ENCODE measurements at places on chromosomes 1 and 21.
A peak's percentile ranks its signal among the peaks of the same experiment; 100 is the strongest.

DNA sequence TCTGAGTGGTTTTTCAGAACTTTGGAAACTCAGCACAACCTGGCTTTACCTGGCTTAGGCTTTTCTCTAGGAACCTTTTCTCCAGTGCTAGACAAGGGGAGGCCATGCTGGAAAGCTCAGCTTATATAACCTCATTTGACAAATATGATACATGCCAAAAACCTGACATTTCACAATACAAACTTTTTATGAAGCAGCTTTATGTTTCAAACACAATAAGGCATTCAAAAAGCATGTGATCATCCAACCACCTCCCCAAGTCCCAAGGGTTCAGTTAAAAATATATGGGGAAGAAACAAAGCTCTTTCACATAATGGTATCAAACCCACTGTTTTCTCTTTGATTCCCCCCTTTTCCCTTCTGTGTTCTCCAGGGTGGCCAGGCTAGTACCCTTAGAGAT is 63.7 kb downstream of the ZC3H11B start:
- no peak for DNase-seq

GRCh38 chr1:156146020-156146768 is 7.2 kb upstream of the SEMA4A start:
- DNase-seq, result peak; percentile 75

DNA sequence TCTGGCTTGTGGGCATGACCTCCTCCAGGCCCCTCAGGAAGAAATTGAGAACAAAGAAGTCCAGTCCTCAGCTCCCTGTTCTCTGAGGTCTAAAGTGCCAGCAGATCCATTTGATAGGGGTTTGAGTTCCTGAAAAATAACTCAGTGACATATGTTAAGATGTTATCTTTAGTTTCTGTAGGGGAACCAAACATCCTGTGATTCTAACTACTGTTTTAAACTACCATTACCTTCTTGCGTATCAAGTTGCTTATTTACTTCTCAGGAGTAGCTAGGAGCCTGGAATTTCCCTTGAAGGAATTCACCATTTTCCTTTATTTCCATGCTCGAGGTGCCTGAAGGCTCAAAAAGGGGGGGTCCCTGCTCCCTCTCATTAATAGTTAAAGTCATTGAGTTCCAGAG is 18.8 kb upstream of the LIN9 start:
- DNase-seq, result no peak

DNA sequence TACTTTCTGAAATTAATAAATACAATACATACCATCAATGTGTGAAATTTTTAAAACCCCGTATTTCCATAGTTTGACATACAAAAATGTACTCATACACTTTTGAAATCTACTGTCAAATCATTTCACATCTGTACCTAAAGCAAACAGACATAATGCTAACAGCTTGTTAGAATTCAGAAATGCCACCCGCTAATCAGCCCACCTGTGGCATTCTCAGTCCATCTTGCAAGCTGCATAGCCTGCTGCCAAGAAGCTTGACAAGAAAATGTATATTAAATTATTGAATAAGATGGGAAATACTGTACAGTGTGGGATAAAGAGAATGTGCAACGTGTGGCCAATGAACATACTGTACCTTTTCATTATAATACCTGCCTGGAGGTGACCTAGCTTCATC is 55.1 kb downstream of the ZBTB18 start:
- no peak for DNase-seq

- no peak for DNase-seq
Measured at GRCh38 chr1:85838238-85838637, 130.0 kb upstream of the ZNHIT6 start.

DNA sequence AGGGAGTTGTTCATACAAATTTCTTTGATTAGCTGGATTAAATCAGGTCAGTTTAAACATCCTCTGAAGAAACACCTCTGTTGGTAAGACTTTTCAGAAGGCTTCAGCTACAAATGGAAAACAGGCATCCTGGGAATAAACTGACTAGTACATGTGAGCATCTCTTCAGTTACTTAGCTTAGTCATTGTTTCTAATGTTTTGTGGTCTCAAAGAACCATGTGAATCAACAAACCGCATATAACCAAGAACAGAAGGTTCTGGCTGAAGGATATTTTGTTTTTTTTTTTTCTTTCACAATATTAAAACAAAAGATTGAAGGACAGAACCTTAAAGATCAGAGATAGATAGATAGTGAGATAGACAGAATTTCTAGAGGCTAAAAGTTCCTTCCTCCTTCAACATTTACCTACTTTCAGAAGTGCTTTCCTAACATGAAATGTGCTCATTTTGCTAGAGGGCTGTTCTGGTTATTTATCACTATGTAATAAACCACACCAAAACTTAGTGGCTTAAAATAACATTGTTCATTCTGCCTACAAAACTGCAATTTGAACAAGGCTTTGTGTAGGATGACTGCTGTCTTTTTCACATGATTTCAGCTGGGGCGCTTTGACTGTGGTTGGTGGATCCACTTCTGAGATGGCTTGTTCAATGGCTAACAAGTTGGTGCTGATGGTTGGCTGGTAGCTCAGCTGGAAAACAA is 119.8 kb upstream of the PTGFR start:
- no peak for DNase-seq

DNA sequence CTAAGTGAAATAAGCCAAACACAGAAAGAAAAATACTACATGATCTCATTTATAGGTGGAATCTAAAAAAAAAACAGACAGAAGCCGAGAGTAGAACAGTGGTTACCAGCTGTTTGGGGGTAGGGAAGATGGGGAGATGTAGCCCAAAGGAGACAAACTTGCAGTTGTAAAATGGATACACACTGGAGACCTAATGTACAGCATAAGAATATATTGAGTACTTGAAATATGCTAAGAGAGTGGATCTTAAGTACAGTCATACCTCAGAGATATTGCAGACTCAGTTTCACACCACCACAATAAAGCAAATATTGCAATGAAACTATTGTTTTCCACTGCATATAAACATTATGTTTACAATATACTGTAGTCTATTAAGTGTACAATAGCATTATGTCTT is 316.7 kb downstream of the LRRC40 start:
- DNase-seq, result no peak

- DNase-seq, result no peak
Measured at GRCh38 chr21:35226968-35227744, 178.1 kb upstream of the RUNX1 start.

GRCh38 chr21:14707511-14708020 is 161.5 kb upstream of the SAMSN1 start:
- DNase-seq, result no peak

GRCh38 chr1:226061841-226062557 is 517 bp upstream of the H3-3A start:
- DNase-seq, result no peak

DNA sequence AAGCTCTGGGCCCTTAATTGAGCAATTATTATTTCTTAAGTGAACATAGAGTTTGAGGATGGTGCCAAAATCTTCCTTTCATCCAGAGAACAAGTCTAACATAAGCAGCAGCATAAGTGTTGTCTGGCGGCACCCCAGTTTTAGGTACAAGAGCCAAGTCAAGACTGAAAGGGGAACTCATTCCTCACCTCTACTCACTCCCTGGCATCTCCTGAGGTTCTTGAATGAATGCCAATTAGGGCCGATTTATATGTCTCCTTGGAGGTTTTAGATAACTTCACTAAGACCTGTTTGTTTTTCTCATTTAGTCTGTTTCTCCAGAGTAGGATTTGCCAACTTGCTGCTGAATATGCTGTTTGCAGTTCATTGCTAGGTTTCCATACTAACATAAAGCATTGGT is 42.6 kb upstream of the ADGRL2 start:
- no peak for DNase-seq

DNA sequence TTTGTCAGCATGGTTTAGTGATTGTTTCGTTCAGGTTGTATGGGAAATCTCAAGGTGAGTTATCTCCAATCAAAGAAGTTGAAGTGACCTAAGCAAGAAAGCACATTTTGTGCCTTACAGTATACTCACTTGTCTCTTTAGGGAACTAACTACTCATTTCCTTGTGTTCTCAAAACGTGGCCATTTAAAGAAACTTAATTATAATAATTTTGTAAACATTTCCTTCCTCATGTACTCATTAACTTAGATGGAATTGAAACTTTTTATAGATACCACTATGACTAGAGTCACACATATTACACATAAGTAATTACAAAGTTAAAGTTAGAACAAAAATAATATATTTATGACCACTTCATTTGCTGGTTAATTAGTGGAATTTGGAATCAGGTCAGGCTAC is 552.6 kb downstream of the MRPL39 start:
- DNase-seq, result no peak

GRCh38 chr1:8428441-8428840 is 110.5 kb downstream of the SLC45A1 start:
- no peak for DNase-seq

DNA sequence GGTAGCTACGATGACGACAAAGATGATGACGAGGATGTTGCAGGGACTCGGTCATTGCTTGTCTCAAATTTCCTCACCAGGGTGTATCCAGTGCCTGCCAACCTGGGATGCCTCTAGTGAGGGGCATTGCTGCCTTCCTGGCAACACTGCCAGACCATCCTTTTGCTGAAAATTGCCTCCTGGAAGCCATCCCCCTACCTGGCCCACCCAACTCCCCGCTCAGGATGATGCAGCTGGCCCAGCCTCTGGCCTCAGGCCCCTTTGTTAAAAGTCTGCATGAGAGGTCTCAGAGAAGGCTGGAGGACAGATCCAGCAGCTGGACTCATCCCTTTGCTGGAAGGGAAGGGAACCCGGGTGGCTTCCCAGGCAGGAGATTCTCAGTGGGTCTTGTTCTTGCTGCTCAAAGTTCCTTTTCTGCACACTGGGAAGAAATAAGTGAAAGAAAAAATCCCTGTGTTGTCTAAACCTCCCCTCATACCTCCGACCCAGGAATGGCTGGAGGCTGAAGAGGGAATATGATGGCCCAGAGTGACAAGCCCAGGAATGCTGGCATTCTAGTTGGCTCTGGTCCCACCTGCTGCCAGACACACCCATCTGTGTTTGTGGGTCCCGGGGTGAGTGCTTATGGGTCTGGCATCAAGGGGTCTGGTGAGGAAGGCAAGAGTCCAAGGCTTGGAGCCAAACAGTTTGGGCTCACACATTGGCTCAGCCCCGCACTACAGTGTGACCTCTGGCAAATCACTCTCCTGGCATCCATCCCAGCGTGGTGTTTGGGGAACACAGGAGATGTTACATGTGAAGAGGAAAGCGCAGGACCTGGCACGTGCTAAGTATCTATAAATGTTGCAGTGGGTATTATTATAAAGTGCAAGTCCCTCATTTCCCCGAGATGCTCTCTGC is 6.7 kb upstream of the FNDC5 start:
- DNase-seq, result no peak

GRCh38 chr21:36554411-36555157 is 74.7 kb upstream of the CLDN14 start:
- DNase-seq, result no peak

DNA sequence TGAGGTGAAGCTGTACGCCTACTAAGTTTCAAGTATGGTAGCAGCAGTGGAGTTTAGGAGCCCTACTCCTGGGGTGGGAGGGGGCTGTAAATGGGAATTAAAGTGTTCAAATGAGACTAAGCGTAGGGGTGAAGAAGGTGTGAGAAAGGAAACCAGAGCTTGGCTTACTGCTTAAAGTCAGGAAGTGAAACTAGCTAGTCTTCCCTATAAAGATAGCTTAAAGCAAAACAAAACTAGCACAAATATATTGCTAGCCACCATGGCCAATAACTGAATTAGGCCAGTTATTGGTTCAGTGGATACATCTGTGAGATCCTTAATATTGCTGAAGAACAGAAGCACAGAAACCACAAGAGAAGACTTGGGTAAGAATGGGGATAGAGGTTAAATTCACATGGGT is 492.2 kb upstream of the PKN2 start:
- no peak for DNase-seq

GRCh38 chr1:8422510-8423268 is 104.8 kb downstream of the SLC45A1 start:
- DNase-seq, result no peak

- DNase-seq, result no peak
Measured at GRCh38 chr1:58829866-58830265, 46.0 kb upstream of the JUN start.

DNA sequence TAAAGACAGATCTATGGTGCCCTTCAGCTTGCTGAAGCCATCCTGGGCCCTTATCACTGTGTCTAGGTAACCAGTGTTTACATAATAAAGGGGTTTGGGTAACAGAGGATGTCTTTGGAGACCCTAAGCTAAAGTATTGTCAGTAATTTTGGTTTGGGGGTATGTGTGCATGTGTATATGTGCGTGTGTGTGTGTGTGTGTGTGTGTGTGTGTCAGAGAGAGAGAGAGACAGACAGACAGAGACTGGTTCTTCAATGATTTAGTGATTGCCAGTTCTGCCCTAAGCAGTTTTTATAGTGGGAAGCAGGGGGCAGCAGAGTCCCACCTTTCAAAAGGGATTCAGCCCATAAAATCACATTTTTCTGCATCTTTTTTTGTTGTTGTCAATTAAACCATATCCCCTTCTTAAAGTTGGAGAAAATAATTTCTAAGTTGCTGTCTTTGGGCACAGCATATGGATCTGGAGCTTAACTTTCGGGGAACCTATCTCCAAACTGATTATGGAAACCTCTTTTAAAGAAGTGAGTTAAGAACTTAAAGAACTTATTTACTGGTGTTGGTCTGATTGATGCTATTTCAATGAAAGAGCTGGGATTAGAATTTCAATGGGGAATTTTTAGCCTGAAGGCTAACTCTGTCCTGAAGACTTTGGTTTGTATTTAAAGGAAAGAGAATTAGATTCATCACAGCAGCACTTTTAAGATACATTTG is 51.1 kb downstream of the ZNF326 start:
- no peak for DNase-seq

DNA sequence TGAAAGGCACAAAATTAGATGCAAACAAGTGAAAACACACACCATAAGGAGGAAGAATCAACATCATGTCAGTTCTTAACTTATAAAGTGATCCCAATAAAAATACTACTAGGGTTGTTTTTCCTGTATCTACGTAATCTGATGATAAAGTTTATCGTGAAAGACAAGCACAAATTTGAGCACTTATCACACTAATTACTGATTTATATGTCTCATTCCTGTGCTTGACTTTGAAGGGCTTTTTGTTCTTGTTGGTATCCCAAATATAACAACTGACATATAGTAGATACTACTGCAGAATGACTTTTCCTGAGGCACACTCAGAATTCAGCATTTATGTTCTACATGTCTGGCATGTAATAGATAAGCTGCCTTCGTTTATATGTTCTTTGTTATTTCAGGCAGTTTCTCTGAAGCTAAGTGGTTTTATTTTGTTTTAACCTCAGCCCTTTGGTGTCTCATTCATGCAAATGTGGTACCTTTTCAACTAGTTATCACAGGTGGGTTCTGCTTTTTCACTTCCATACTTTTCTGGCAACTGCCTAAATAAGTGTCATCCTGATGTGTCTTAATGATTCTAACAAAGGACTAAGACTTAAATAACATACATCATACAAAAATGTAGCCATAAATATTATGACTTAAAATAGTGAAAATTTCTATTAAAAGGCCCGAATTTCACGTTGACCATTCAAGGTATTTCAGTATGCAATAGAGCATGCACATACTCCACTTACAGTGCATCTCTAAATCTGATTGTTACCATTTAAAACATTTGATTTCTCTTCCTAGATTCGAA is 73.2 kb downstream of the LRRC8C start:
- DNase-seq, result no peak
